ENCODE measurements at places on chromosomes 6 and 20.

DNA sequence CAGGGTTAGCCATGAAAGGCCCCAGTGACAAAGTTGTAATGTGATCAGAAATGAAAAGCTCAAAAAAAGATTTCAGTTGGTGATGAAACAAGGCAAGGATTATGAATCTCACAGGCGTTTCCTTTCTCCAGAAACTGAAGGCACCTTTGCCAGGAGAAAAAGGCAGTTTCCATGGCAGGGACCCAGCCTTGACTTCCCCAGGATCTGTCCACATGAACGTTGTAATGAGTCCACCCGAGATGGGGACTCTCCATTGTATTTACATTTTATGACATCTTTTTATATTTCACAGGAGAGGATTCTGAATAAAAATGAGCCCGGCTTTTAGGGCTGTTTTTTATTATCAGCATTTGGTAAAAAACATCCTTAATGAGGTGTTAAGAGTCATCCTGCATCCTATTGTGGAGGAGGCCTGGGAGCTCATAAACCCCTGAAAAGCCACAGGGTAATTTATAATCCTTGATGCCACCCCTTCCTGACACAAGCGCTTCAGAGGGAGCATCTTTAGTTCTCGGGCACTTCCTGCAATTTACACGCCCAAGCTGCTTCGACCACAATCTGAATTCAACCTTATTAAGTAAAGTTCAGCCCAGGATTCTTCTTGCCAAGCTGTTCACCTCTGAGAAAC lies 74.1 kb upstream of the SALL4 start:
- DNase-seq: no peak

DNA sequence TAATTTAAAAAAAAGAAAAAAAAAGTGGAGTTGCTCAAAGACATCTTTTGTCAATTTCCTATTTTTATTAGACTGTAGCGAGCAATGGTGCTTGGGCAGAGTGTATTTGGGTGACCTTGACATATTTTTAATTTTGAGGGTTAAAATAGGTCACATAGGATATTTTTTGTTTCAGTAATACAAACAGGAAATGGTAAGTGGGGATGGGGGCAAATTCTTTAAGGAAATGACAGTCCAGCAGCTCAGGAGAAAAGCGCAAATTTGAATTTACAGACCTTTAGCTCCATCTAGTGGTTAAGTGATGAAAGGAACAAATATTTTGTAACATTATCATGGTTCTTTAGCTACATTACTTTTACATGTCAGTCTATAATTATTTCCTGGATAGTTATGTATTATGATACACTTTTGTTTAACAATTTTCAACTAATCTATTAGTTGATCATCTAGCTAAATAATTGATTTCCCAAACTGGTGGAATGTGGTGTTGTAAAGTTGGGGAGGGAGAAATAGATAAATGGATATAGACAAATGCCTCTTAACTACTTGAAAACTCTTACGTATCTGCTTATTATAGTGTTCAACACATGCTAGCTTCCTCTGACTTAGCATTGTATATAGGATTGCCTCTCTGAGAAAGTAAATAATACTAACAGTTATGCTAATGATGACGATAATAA lies 10.0 kb downstream of the CITED2 start:
- peak; percentile 26 for DNase-seq

GRCh38 chr6:15593798-15594197 lies 69.0 kb downstream of the DTNBP1 start:
- DNase-seq: no peak

DNA sequence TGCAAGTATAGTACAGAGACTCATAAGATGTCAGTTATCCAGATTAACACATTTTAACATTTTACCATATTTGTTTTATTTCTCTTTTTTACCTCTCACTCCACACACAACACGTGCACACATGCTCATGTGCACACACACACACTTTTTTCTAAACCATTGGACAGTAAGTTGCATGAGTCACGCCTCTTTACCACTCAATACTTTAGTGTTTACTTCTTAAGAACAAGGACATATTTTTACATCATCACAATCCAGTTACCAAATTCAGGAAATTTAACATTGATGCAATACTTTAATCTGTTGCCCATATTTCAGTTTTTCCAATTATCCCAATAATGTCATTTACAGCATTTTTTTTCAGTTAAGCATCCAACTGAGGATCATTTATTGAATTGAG lies 109.0 kb downstream of the RIN2 start:
- no peak for DNase-seq

GRCh38 chr6:105243487-105243886 lies 63.7 kb upstream of the POPDC3 start:
- DNase-seq: no peak

GRCh38 chr6:166109608-166110007 lies 58.0 kb downstream of the TBXT start:
- no peak for DNase-seq

DNA sequence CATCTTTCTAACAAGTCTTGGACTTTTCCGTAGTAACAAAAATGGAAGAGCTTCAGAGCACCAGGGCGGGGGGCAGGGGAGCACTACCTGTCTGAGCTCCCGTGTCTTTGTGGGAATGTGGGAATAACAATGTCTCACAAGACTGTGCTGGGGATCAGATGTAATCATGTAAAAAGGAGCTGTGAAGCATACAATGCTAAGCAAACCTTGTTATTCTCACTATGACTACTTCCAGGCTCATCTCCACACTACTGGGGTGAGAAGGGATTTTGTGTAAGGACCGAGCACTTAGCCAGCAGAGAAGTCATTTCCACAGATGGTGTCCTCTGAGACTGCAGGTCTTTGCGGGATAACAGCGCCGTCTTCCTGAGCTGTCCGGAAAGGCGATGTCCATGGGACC lies 27.1 kb downstream of the PRR18 start:
- no peak for DNase-seq

DNA sequence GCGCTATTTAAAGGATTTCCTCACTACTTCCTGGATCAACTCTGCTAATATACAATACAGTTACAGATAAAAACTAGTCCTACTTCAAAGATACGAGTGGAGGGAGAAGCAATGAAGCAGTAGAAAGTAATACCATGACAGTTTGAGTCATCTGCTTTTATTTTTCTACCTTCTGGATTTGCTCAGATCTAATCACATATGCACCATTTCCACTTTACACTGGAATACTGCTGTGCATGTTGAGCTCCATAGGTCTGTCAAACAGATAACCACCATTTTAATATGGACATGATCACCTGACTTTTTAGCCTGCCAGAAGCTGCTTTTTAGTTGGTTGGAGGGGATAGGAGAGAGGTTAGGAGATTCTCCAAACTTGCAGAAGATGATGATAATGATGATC lies 92.5 kb downstream of the MMUT start:
- DNase-seq: no peak

DNA sequence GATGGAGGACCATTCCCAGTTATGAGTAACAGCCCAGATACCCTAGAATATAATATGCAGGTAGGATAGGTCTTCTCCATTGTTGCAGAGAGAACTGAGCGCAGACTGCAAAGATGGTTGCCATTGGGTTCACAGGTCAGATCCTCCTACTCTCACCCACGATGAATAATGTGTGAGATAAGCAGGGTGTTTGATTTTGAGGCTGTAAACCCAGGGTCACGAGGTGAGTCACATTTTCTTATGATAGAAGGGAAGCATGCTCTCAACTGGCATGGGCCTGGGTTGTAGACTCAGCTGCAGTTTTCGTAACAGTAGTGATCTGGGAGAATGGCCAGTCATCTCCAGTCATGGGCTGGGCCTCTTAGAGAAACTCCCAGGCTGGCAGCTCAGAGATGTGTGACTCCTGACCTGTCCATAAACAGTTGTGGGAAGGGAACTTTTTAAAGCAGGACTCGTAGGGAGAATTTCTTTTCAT lies 74.2 kb downstream of the CD164 start:
- no peak for DNase-seq

- no peak for DNase-seq
Observed at GRCh38 chr6:1911474-1911873, 301.8 kb downstream of the FOXC1 start.

- no peak for DNase-seq
Observed at GRCh38 chr20:36606158-36607066, 833 bp downstream of the RAB5IF start.

- DNase-seq: no peak
Observed at GRCh38 chr6:11848852-11849731, 70.5 kb upstream of the ADTRP start.

- no peak for DNase-seq
Observed at GRCh38 chr20:13008761-13009681, at the start of gene SPTLC3. Gene SPTLC3, plus strand, starts transcription at chr20:13008972. Its CDS starts 296 bp downstream, at chr20:13009268.

GRCh38 chr20:25177890-25178321 lies 17.6 kb upstream of the ENTPD6 start:
- no peak for DNase-seq

- no peak for DNase-seq
Observed at GRCh38 chr6:134431421-134431859, 113.5 kb upstream of the SGK1 start.

- no peak for DNase-seq
Observed at GRCh38 chr6:14134211-14134910, 16.8 kb downstream of the CD83 start.

DNA sequence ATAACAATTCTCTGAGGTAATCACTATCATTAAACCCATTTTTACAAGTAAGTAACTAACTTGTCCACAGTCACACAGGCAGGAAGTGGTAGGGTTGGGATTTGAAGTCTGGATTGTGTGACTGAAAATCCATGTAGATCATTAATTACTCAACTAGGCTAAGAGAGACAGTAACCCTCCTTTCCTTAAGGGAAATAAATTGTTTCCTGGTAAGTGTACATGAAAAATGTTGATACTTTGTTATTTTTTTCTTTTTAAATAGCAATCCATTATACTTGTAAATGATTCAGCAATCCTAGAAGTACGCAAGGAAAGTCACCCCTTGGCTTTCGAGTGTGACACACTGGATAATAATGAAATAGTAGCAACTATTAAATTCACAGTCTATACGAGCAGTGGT lies 11.6 kb downstream of the SPACA1 start:
- DNase-seq: no peak

DNA sequence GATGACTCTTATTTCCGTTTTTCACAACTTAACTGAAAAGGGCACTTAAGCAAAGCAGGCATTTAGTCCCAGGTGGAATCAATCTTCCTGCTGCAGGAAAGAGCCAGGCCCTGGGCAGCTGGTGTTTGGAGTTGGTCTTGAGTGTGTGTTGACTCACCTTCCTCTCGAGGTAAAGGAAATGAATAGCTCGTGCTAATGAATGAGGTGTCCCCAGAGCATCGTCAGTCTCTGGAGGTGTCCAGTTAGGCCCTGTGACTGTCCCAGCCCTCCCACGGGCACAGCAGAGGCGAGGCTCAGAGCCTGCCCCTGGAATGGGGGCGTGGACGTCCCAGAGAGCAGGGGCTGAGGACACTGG lies 277.7 kb downstream of the NRN1 start:
- DNase-seq: peak; percentile 5

DNA sequence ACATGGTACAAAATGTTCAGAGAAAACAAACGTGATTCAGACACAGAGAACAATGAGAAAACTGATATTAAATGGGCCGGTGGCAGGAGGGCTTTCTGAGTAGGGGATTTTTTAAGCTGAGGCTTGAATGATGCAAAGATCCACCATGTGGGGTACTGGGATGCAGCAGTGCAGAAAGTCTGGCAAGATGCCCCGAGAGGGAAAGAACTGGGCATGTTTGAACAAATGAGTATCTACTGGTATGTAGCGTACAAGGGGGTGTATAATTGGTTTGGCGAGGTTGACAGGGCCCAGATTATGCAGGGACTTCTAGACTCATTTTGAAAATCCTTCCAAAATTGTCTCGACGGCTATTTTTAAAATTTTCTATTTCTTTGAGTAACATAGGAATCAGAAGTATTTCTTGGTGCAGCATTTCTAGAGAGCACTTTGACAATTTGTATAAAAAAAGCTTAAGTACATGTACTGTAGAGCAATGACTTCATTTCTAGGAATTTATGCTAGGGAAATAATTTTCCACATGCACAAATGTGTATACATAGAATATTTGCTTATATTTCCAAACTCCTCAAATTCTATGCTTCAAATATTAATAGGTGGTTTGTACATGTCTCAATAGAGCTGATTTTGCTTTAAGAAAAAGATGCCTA lies 119.6 kb upstream of the DOK5 start:
- no peak for DNase-seq

- DNase-seq: no peak
Observed at GRCh38 chr6:14344486-14344885, 226.9 kb downstream of the CD83 start.

DNA sequence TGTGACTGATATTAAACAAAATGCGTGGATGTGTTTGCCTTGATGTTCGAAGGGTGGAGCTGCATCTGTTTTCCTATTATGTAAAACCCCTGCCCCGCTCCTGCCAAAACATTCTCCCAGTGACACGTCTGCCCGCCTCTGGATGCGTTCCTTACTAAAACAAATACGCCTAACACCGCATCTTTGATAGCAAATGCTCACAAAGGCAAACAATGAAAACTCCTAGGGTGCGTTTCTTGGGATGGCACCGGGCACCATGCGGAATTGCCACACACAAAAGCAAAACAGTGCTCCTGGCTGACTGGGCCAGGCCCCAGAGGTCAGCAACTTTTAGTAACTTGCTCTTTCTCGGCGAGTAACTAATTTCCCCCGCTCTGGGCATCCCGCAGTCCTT lies 9.0 kb upstream of the FOXC1 start:
- DNase-seq: no peak

DNA sequence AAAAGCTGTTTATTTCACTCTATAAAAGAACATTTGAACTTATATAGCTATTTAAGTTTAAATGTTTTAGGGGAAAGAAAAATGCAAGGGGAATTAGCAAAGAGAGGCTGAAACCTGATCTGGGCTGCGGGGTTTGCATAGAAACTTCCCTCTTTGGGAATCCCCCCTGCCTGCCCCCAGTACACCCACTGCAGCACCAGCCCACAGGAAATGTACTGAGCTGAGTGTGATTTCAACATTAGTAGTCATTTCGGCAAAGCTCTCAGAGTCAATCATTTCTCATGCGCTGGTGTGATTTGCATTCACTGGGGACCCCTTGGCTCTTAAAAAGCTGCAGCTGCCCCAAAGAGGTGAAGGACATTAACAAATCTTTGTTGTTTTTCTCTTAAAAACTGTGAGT lies 859.4 kb downstream of the MAFB start:
- DNase-seq: no peak

DNA sequence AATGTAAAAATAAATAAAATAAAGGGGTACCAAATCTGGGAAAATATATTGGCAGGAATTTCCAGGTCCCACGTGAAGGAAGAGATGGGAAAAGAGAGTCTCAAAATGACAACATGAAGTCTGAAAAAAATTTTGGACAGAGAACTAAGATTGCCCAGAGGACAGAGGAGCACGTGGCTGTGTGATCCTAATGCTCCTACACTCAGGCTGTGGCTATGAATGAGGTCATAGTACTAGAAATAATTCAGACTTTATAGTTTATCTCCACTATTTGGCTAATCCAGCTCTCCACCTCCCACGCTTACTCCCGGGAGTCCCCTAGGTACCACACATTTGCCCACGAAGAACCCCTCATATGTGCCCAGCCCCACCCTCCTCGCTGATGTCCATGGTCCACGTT lies 42.8 kb upstream of the STMND1 start:
- DNase-seq: no peak

GRCh38 chr6:150485161-150485958 lies 114.3 kb upstream of the PLEKHG1 start:
- DNase-seq: no peak
